ENCODE measurements at places on chromosomes 2 and 18.

- DNase-seq: no peak
Measured at GRCh38 chr2:112033600-112033999, 21.5 kb upstream of the TMEM87B start.

- DNase-seq: peak; percentile 35
Measured at GRCh38 chr2:54073796-54074195, 41.6 kb upstream of the ACYP2 start.

- no peak for DNase-seq
Measured at GRCh38 chr2:170340693-170341068, 162.7 kb downstream of the MYO3B start.

DNA sequence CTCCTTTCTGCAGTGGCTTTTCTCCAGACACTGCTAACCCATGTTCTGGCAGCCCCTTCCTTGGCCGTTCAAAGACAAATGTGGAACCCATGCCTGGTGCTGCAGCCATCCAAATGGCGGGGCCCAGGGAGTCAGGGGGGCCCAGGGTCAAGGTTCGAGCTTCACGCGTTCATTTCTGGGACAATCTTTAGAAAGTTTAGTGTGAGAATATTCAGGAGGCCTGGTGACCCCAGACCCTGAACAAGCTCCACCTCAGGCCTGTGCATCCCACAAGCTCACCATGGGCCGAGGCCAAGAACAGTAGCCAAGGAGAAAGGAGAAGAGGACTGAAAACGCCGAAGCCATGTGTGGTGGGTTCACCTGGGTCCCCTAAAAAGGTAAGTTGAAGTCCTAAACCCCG is 54.4 kb downstream of the ANKMY1 start:
- no peak for DNase-seq

DNA sequence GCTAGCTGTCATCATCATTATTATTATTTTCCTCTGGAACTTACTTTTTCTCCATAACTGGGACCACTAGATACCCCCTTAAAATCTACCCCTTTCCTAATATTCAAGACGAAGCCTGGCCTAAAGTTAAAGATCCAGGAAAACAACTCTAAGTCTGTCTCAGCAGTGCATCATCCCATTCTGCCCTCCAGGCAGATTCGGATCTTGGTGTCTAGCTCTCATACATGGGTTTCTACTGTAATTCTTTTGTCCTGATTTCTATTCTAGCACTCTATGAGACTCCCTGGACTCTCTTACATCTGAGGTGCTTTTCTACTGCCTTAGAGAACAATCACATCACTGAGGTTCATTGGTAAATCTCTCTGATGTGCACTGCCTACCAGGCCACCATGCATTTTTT is 35.5 kb downstream of the MAP2 start:
- DNase-seq: no peak

- DNase-seq: no peak
Measured at GRCh38 chr2:157075924-157076323, 181.6 kb upstream of the GALNT5 start.

DNA sequence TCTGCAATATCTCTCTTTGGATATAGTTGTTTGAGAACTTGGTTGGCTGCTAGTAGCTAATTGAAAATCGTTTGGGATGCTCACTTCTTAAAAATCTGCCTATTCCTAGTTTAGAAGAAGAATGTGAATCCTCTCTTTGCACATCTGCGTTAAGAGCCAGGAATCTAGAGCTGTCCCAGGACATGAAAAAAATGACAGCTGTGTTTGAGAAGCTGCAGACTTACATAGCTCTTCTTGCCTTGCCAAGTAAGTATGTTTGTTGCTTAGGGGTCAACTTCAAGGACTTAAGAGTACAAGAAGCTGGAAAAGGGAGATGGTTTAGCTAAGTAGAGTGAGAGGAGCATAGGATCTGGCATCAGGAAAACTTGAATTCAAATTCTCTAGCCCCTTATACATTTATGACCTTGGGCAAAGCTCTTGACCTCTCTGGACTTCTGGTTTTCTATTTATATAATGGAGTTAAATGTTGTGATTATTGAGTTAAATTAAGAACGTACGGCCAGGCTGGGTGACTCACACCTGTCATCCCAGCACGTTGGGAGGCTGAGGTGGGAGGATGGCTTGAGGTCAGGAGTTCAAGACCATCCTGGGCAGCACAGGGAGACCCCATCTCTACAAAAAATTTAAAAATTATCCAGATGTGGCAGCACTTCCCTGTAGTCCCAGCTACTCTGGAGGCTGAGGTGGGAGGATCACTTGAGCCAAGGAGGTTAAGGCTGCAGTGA is 55.2 kb upstream of the STON1 start:
- no peak for DNase-seq

DNA sequence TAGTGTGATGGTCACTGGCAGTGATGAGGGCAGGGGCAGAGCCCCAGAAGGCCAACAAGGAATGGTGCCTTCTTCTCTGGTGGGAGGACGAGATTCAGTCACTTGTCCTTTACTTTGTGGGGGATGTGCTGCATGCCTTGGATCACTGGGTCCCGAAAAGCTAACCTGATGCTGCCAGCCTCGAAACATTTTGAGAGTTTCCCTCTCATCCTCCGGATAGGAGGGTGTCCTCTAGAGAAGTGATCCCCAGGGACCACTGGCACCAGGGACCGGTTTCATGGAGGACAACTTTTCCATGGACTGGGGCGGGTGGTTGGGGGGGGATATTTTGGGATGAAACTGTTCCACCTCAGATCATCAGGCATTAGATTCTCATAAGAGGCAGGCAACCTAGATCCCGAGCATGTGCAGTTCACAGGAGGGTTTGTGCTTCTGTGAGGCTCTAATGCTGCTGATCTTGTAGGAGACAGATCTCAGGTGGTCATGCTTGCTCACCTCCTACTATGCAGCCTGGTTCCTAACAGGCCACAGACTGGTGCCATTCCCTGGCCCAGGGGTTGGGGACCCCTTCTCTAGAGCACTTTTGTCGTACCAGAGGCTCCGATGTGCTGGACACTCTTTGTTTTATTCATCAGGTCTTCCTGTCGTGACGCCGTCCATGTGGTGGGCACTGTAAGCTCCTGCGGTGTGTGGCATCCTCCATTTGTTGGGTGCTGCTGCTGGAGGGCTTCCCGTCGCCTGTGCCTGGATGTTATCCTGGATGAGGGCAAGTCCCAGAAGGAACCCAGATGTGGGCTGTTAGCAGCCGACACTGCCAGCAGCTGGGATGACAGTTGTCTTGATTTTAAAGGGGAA is 68.5 kb upstream of the HDAC4 start:
- no peak for DNase-seq

GRCh38 chr2:128538396-128538795 is 219.7 kb upstream of the HS6ST1 start:
- no peak for DNase-seq

DNA sequence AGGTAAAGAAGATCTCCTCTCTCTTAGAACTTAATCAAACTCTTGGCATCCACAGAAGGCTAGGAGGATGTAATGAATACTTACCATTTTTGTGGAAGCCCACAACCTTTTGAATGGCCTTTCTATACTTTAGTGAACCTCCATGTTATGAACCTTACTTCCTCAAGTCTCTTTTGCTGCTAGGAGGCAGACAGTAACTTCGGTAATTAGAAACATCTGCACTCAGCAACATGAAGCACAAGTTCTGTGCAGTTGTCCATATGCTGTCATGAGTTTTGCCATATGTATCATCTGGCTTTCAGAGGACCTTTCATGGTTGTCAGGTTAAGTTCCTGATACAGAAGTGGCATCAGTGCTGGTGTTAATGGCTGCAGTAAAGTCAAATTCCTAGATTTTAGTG is 50.4 kb downstream of the PDK1 start:
- no peak for DNase-seq

DNA sequence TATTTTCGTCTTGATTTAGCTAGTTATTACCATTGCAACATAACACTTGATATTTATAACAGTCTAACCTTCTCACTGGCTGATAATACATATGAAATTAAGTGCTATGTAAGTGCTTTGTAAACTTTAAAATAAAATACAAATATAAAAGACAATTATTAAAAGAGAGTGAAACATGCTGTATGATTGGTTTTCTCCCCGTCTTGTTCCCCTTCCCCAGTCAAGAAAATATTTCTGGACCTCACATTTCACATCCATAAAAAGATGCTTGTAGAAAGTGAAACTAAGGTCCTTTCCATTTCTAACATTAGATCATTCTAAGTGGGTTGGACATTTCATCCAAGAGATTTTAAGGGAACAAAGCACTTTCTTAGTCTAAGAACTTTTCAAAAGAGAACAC is 310.2 kb upstream of the LRATD1 start:
- no peak for DNase-seq

GRCh38 chr2:138101718-138102117 is 137.4 kb downstream of the HNMT start:
- no peak for DNase-seq

DNA sequence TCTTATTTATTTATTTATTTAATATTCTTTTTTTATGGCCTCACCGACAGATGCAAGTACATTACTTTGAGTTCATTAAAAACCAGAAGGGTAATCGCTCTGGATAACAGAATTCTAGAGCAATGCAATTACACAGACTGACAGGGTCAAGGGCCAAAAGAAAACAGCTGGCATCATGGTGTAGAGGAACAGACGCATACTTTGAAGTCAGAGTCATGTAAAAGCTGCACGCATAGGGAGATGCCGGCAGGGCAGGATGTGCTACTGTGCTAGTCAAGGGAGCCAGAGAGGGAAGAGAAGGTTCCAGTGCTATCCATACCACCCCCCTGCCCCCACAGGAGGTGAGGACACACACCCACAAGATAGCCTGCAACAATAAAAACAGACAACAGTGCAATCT is 115.2 kb upstream of the TFCP2L1 start:
- no peak for DNase-seq

DNA sequence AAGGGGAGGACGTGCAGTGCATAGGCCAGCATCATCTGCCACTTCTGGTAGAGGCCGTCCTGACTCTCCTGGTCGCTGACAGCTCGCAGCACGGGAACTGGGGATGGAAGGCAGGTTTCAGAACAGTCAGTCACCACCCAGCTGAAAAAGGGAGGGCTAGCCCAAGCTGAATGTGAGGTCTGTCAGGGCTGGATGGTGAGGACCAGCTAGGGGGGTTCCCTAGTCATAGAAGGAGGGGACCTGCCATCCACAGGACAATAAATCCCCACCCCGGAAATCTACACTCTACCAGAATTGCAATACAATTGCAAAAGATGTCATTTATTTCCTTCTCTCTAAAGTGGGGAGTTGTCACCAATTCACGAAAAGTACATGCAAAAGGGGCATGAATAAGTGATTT is 15.8 kb downstream of the ABCG5 start:
- DNase-seq: no peak

GRCh38 chr2:11093467-11093866 is 61.8 kb upstream of the SLC66A3 start:
- no peak for DNase-seq

- no peak for DNase-seq
Measured at GRCh38 chr2:241534701-241535375, 23.7 kb upstream of the BOK start.

DNA sequence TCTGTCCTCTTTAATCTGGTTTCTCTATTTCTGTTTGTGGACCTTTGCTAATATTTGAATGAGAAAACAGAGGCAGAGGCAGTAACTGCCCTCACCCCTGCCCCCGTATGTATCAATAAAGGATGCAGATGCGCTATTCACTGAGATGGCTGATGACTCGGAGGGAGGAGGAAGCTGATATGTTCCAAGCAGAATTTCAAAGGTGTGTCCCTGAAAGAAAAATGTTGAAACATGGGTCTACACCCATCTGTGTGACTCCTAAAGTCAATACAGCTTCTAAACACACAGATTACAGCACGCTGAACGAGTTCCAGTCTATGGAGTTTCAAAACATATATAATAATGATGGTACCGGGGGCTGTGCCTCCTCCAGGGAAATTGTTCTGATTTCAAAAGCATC is 38.8 kb downstream of the EPHA4 start:
- DNase-seq: no peak

DNA sequence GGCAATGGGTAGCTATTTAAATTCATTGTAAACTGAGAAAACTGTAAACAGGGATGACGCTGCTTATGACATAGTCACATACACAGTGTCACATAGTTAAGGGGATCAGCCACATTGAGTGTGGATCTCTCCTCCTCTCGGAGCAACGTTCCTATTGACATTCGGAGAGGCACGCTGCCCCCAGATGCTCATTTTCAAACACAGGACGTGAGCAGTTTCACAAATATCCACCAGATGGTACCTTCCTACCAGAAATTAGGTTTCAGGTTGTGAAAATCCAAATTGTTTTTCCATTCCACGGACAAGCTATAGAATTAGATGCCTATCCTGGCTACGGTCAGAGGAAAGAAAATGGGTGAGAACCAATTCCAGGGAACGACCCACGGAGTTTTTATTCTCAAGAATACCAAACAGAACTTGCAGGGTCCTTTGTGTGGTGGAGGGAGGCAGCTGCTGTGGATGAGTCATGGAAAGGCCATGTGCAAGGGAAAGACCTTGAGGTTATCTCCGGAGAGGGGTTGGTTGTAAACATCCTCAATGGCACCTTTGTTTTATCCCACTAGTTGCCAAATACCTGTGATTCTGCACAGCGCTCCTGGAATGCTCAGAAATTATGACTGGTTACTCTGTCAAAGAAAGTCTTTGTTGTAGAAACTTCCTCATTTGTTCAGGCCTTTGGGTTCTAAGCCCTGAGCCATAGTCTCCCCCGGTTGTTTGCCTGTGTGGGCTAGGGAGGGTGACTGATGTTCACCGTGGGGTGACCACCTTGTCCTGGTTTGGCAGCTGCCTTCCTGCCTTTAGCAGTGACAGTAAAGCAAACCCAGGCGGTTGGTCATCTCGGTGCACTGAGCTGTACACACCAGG is 88.0 kb downstream of the ACTR3 start:
- peak; percentile 41 for DNase-seq

- DNase-seq: no peak
Measured at GRCh38 chr18:48814490-48815178, 136.1 kb downstream of the SMAD7 start.

GRCh38 chr2:164624316-164624715 is 3.0 kb upstream of the GRB14 start:
- no peak for DNase-seq

DNA sequence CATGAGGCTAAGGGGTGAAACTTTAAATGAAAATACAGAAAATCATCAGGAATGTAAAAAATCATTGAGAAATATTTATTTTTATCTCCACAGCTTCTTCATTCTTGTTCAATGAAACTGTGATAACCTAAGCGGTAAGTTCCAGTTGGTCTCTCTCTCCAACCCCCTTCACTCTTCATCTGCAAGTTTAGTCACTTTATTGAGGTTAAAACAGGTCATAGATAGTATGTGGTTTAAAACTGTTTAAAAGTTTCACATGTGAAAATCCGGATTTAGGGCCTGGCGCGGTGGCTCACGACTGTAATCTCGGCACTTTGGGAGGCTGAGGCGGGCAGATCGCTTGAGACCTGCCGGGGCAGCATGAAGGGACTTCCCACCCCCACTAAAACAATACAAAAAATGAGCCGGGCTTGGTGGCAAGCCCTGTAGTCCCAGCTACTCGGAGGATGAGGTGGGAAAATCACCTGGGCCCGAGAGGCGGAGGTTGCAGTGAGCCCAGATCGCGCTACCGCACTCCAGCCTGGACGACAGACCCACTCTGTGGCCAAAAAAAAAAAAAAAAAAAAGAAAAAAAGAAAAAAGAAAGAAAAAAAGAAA is 1.6 kb upstream of the PHLPP1 start:
- DNase-seq: no peak

Measured in astrocyte of the cerebellum (primary cell).